Choroid plexus epithelial cell (primary cell): ENCODE measurements at places on chromosomes 11 and 22.

GRCh38 chr11:91263496-91264365 lies 960.9 kb upstream of the FAT3 start:
- no peak for DNase-seq

GRCh38 chr22:34416022-34416860 lies 496.0 kb upstream of the LARGE1 start:
- no peak for DNase-seq

DNA sequence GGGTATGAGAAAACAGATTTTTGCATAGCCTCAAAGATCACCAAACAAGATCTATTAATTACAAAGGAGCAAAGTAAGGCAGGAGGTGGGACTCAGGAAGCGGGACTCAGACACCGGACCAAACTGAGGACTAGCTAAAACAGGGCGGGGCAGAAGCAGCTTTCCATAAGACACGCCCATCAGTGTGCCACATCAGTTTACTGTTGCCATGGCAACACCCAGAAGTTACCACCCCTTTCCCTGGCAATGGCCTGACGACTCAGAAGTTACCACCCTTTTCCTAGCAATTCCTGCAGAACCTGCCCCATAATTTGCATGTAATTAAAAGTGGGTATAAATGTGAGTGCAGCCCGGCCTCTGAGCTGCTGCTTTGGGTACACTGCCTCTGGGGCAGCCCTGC lies 173.9 kb downstream of the SHANK2 start:
- no peak for DNase-seq

GRCh38 chr11:76008474-76008873 lies 193.5 kb downstream of the UVRAG start:
- DNase-seq, result peak; percentile 70

DNA sequence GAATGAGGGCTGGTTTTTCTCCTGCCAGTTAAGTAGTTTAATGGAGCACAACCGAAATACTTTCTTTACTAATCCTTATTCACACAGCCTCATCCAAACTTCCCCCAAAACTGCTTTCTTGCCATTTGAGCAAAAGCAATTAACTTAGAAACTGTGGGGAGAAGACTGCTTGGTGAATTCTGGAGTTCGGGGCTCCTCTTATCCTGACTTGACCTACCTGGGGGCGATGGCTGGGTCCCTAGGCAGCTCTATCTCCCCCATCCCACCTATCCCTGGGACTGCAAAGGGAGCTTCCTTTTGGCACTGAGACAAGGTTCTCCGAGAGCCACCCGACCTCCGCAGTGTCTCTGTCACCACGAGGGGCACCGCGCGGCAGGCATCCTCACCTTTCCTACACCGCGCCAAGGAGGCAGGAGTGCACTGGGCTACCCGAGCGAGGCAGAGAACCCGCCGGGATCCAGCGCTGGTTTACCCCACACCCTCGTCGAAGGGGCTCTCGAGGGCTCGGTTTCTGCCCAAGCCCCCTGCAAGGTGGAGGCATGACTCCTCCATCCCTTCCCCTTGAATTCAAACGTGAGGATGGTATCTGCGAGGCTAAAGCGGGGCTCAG lies 759 bp downstream of the DESI1 start:
- DNase-seq, result no peak

DNA sequence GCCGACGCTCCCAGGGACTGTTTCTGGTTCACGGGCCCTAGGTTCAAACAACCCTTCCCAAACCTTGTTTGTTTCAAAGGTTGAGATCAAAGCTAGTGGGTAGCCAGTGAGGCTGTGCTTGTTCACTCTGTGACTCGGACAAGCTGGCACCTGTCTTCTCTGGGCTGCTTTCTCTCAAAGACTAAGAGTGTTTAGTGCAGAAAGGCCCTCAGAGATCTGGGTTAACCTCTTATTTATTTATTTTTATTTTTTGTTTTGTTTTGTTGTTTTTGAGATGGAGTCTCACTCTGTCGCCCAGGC lies 13.0 kb upstream of the MALAT1 start:
- no peak for DNase-seq

GRCh38 chr11:95487391-95487790 lies 256.4 kb upstream of the SESN3 start:
- DNase-seq, result no peak
